Thoracic aorta (tissue), 2 donors: ENCODE measurements at places on chromosomes 5 and 9.

- DNase-seq = no peak
- no peaks in the 10 kb centered on the region for H3K36me3 ChIP-seq
- H3K4me1 ChIP-seq = no peaks in the 10 kb centered on the region
- no peak within 1 kb of the TSS for H3K27ac ChIP-seq
- no peaks in the 10 kb centered on the region for H3K27me3 ChIP-seq
These were observed at the start of gene FAT2 for GRCh38 chr5:151591144-151591819. TSS of gene FAT2 (minus strand) at chr5:151591331. CDS start at chr5:151568931, 22,400 bp downstream.

GRCh38 chr5:104372796-104373195, 810.2 kb upstream of the NUDT12 start:
- H3K27me3 ChIP-seq = no peaks in the 10 kb centered on the region
- H3K4me1 ChIP-seq = no peaks in the 10 kb centered on the region
- no peaks in the 10 kb centered on the region for H3K36me3 ChIP-seq
- no peak overlapping the region for H3K4me3 ChIP-seq

GRCh38 chr9:90832261-90832660, 30.6 kb downstream of the SYK start:
- no peaks in the 10 kb centered on the region for H3K36me3 ChIP-seq
- H3K27ac ChIP-seq = no peak overlapping the region
- no peaks in the 10 kb centered on the region for H3K4me1 ChIP-seq
- H3K27me3 ChIP-seq = no peaks in the 10 kb centered on the region
- H3K4me3 ChIP-seq = no peak overlapping the region

DNA sequence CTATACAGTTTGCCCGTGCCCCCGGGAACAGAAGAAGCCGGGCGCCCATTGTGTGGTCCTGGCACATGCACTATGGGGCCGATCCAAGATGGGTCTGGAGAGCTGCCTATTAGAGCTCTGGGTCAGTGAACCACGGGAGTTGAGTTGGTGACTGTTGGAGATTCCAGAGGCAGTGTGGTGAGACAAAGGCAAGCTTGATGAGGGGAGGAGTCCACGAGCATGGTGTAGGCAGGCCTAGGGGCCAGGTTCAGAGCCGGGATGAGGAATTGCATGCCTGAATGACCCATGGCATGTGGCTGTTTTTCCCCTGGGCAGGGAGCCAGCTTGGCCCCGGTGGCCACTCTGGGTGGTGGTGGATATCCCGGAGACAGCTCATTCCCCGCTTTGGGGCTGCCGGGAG, 84.4 kb upstream of the STC2 start:
- no peaks in the 10 kb centered on the region for H3K36me3 ChIP-seq
- DNase-seq = no peak
- no peaks in the 10 kb centered on the region for H3K27me3 ChIP-seq
- H3K4me3 ChIP-seq = no peak overlapping the region
- no peaks in the 10 kb centered on the region for H3K4me1 ChIP-seq

DNA sequence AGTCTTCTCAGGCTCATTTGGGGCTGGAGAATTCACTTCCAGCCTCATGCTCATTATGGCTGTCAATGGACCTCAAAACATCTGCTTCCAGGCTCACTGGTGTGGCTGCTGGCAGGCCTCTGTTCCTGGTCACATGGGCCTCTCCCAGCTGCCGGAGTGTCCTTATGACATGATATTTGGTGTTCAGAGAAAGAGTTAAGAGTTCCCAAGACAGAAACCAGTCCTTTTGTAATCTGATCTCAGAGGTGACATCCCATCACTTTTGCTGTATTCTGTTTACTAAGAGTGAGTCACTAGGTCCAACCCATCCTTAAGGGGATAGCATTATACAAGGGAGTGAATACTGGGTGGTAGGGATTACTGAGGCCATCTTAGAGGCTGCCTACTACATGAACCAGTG, 104.6 kb downstream of the CACNA1B start:
- DNase-seq = no peak
- H3K36me3 ChIP-seq = no peaks in the 10 kb centered on the region
- H3K27ac ChIP-seq = no peak overlapping the region
- no peaks in the 10 kb centered on the region for H3K27me3 ChIP-seq
- no peak overlapping the region for H3K4me3 ChIP-seq
- H3K4me1 ChIP-seq = no peaks in the 10 kb centered on the region

GRCh38 chr9:87167582-87167981, 220.3 kb upstream of the GAS1 start:
- no peak overlapping the region for H3K4me3 ChIP-seq
- no peak for DNase-seq
- no peak overlapping the region for H3K27ac ChIP-seq
- H3K4me1 ChIP-seq = no peaks in the 10 kb centered on the region

DNA sequence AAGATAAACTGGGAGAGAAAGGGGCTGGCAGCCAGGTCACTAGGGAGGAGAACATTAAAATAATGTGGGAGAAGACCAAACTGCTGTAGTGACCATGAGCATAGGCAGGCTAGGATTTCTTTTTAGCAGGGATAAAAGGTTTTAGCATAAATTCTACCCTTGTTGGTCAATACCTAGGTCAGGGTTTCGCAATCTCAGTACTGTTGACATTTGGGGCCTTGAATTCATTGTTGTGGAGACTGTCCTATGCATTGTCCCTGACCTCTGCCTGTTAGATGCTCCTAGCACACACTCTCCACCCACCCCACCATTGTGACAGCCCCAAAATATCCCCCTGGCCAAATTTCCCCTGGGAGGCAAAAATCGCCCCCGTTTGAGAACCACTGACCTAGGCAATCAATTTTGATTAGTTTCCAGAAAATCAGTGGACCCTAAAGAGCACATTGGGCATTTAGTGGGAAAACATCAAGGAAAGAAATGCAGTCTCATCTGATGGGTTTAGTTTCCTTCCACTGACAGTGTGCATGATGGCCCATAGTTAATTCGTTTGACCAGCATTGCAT, 181.4 kb downstream of the NTRK2 start:
- no peak for DNase-seq
- H3K27ac ChIP-seq = peak overlapping the region; percentile 10
- H3K4me1 ChIP-seq = peaks cover 17% of the 10 kb centered on the region
- H3K4me3 ChIP-seq = no peak overlapping the region
- H3K27me3 ChIP-seq = no peaks in the 10 kb centered on the region

DNA sequence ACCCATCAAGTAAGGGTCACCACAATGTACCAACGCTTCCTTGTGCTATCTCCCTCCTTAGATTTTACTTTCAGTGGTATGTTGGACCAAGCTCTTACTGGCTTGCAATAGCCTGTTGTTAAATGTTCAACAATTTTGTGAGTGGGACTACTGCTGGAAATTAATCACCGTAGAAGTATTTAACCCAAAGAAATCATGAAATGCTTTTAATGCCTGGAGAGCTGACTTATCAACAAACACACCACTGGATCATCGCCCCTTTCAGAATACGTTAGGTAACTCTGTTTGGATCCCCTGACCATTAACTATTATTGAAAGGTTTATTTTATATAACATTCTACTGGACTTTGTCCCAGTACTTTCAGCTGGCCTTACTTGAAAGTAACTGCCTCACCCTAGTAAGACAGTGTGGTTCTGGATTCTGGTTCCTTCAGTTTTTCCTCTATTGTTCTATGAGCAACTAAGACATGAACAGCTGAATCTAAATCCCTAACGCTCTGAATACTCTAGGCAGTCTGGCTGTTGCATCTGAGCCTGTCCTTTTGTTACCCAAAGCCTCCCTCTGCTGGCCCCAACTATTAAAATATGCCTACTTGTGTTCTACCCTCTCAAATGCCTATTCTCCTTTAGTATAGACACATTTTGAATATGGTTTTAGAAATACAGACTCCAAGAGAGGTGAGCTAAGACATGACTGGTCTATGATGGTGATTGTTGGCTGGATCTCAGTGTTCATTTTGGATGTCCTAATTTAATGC, 1203.4 kb upstream of the DMAC1 start:
- DNase-seq = no peak
- no peaks in the 10 kb centered on the region for H3K27me3 ChIP-seq
- H3K36me3 ChIP-seq = no peaks in the 10 kb centered on the region
- H3K4me1 ChIP-seq = no peaks in the 10 kb centered on the region

DNA sequence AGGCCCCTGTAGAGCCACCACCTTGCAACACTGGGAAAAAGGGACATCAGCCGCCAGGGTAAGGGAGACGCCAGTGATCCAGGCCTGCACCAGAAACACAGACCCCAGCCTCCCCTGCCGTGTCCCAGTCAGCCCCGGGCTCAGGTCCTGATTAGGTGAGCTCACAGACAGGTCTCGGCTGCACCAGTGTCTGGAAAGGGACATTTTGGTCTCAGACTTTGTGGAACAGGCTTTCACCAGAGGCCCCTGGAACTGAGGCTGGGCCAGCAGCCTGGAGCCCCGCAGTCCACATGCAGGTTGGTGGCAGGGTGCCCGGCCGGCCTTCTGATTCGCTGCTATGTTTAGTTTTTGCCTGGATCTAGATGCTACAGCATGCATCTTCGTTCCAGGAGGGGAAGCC, 369.0 kb upstream of the IRX4 start:
- no peak for DNase-seq
- H3K36me3 ChIP-seq = no peaks in the 10 kb centered on the region
- H3K4me3 ChIP-seq = no peak overlapping the region
- H3K27me3 ChIP-seq = no peaks in the 10 kb centered on the region
- H3K27ac ChIP-seq = no peak overlapping the region

DNA sequence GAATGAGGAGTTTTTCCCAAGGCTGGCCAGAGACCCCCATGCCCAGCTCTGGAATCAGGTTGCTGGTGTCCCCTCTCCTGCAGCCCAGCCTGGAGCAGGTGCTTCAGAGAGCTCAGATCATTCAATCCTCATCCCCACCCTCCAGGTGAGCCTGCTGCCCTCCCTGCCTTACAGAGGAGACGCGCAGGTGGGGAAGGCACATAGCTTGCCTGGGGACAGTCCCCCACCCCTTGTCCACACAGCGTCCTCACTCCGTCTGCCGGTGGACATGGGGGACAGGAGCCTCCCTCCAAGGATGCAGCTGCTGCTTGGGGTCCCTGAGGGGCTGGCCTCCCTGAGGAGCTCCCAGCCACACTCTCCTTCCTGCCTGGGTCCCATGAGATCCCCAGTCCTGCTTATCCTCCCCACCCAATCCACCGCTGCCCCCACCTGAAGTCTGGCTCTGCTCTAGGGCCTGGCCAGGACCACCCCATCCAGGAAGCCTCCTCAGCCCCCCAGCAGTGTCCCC, 17.1 kb upstream of the QSOX2 start:
- H3K27me3 ChIP-seq = no peaks in the 10 kb centered on the region
- no peak overlapping the region for H3K4me3 ChIP-seq
- DNase-seq = no peak
- H3K4me1 ChIP-seq = peaks cover 5% of the 10 kb centered on the region
- no peaks in the 10 kb centered on the region for H3K36me3 ChIP-seq

GRCh38 chr5:80068775-80069174, 33.6 kb downstream of the THBS4 start:
- H3K27me3 ChIP-seq = no peaks in the 10 kb centered on the region
- peaks cover 4% of the 10 kb centered on the region for H3K4me1 ChIP-seq
- H3K36me3 ChIP-seq = no peaks in the 10 kb centered on the region

DNA sequence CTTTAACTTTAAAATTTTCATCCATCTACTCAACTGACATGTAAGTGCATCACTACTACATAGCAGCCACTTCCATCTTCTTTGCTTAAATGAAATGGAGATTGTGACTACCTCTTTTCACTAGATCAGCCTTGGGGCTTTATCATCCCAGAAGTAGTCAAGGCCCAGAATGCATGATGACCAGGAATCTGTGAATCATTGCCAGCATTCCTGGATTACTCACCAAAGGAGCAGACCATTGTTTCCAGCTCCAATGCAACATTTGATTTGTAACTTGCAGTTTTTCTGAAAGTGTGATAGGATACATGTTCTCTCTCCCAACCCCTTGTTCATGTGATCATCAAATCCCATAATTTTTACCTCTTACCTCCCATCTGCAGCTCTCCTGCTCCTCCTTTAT, 65.1 kb downstream of the PLPPR1 start:
- no peak for DNase-seq
- no peak overlapping the region for H3K4me3 ChIP-seq
- no peaks in the 10 kb centered on the region for H3K4me1 ChIP-seq
- H3K36me3 ChIP-seq = no peaks in the 10 kb centered on the region

DNA sequence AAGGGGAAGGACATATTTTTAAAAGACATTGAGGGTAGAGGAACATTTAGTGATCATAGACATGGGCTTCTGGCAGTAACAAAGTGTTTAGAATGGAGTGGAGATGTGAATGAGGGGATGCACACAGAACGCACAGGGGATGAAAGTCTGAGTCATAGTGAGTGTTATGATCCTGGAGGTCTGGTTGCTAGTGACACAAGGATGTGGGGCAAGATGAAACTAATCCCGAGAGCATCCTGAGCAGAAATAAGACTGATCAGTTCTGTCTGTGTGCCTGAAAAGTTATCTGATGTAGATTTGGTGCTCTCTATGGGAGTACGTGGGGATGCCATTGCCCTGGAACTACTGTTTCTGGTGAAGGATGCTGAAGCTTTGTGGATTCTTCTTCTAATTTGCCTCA, 141.1 kb downstream of the CHSY3 start:
- no peak overlapping the region for H3K27ac ChIP-seq
- no peaks in the 10 kb centered on the region for H3K27me3 ChIP-seq
- no peak overlapping the region for H3K4me3 ChIP-seq
- H3K4me1 ChIP-seq = no peaks in the 10 kb centered on the region
- H3K36me3 ChIP-seq = no peaks in the 10 kb centered on the region

DNA sequence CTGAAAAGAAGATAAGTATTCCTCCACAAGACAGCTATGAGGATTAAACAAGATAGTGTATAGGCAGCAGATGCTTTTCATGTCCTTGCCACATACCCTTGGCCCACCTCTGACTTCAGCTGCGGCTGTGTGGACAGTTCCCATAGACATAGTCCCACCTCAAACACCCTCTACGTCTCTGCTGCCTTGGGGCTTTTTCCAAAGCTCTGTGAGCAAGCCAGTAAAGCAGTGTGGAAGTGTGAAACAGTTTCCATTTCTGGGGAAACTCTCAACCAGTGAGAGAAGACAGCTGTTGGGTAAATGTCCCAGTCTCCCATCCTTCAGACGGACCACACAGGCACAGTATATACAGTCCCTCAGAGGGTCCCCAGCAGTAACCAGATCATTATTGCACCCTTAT, 125.5 kb downstream of the CDK5RAP2 start:
- H3K4me3 ChIP-seq = no peak overlapping the region
- peaks cover 5% of the 10 kb centered on the region for H3K36me3 ChIP-seq
- peaks cover 33% of the 10 kb centered on the region for H3K4me1 ChIP-seq
- no peak for DNase-seq
- H3K27me3 ChIP-seq = no peaks in the 10 kb centered on the region
- peak overlapping the region; percentile 47 for H3K27ac ChIP-seq

GRCh38 chr5:96459313-96460121, 26.5 kb upstream of the PCSK1 start:
- DNase-seq = no peak
- no peaks in the 10 kb centered on the region for H3K27me3 ChIP-seq
- no peaks in the 10 kb centered on the region for H3K4me1 ChIP-seq

DNA sequence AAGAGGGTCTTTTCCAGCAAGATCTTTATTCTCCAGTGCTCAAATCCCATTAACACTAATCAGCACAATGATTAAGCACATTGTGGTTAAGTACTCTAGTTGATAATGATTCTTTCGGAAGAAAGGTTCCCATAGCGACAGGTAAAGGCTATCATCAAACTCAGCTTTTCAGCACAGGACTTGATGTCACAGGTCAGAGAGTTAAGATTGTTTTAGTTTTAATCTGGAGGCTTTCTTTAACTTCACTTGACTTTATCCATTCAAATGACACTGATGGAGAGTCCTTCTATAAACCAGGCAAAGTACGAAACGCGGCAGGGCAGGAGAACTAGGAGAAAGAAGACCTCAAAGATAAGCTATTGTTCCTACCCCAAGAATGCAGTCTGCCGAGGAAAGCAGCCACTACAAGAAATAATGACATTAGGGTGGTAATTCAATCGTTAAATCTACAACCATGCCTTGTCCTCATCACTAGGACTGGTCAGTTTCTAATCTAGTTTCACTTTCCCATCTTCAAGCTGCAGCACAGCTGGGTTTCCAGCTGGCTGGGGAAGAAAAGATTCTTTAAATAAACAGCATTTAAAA, 4.6 kb downstream of the NRG2 start:
- H3K27me3 ChIP-seq = no peaks in the 10 kb centered on the region
- no peaks in the 10 kb centered on the region for H3K36me3 ChIP-seq
- H3K27ac ChIP-seq = no peak overlapping the region
- no peak for DNase-seq
- H3K4me1 ChIP-seq = peaks cover 39% of the 10 kb centered on the region
- peak overlapping the region; percentile 69 for H3K4me3 ChIP-seq
